ENCODE measurements at places on chromosomes 7 and 10. TPM values are rescaled to one million over a fixed set of nuclear protein-coding genes. Genes with fewer than 3 reads are reported as not detected.

GRCh38 chr10:132458071-132458585 lies 61.1 kb downstream of the PWWP2B start:
- DNase-seq: no peak

DNA sequence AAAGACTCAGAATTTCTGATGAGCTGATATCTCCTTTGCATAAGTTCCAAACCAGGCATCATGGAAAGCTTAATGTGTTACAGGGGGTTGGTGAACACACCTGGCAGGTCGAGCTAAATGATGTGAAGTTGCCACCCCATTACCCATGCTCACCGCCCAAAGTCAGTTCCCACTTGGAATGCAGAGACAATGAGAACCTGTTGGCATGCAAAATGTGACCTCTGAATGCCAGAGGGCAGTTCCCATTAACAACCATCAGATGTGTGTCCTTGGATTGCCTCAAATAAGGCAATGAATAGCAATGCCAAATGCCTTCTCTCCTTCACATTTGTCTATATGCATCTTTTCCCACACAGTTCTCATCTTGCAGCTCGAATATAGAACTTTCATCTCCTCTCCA lies 190.7 kb downstream of the CDCA7L start:
- DNase-seq: no peak

GRCh38 chr7:29149036-29149435 lies 2.7 kb upstream of the CPVL start:
- DNase-seq: no peak

- DNase-seq: no peak
Measured at GRCh38 chr7:26197153-26198115, 3.1 kb downstream of the HNRNPA2B1 start.

DNA sequence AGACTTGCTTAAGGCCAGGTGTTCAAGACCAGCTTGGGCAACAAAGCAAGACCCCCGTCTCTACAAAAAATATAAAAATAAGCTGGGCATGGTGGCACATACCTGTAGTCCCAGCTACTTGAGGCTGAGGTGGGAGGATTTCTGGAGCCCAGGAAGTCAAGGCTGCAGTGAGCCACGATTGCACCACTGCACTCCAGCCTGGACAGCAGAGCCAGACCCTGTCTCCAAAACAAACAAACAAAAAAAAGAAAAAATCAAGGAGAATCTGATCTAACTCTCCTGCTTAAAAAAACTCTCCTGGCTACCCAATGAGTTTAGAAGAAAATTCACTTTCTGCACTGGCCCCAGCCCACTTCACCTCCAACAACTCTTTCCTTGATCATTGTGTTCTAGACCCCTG lies 1.9 kb upstream of the KPNA7 start:
- DNase-seq: peak; percentile 13

GRCh38 chr7:37957221-37957970 lies 37.0 kb downstream of the EPDR1 start:
- DNase-seq: peak; percentile 54

GRCh38 chr7:107609811-107610261 lies 29.8 kb downstream of the BCAP29 start:
- peak; percentile 50 for DNase-seq

DNA sequence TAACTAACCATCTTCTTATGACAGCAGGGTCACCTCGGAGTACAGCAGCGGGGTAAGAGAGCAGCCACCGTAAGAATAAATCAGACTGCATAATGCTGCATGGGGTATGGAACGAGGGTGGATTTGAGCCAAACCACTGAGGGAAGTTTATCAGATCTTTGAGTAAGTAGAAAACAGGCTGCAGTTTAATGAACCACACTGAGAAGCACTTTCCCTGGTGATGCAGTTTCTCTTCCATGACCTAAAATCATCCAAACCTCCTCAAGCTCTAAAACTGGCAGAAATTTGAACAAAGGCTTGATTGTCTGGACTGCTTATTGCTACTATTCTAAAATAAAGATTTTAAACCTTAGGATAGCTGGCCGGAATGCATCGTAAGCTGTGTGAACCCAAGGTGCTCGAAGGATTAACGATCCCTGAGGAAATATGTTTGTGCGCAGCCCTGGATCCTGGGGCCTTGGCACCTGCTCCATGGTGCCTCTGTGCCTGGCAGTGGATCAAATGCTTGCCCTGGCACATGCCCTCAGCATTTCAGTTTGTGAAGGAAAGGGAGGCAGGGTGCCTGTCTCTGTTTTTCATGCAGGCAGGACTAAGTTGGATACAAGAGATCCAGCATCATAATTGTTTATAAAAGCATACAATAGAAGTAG lies 322.7 kb downstream of the LHFPL3 start:
- no peak for DNase-seq

- DNase-seq: no peak
Measured at GRCh38 chr7:97116308-97116707, 1.2 kb upstream of the SDHAF3 start.

DNA sequence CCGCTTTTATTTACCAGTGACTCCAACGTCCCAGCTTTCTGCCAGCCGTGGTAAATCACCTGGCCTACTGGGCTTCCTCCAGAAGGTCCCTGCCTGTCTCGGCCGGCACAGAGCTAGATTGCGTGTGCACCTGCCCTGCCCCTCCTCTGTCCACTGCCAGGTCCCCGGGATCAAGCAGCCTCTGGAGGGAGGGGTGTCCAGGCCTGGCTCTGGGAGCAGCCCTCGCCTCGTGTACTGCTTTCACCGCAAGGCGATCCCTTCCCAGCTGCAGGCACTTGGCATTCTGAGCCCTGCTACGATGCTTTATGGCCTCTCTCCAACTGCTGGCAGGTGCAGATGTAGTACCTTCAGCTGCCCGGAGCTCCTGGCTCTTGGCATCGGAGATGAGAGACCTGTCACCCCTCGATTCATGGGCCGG lies 7.4 kb downstream of the SLC29A3 start:
- no peak for DNase-seq

GRCh38 chr7:27168265-27168947 lies 3.1 kb upstream of the HOXA9 start:
- DNase-seq: no peak

- DNase-seq: no peak
Measured at GRCh38 chr7:3378390-3379150, 77.5 kb downstream of the SDK1 start.

DNA sequence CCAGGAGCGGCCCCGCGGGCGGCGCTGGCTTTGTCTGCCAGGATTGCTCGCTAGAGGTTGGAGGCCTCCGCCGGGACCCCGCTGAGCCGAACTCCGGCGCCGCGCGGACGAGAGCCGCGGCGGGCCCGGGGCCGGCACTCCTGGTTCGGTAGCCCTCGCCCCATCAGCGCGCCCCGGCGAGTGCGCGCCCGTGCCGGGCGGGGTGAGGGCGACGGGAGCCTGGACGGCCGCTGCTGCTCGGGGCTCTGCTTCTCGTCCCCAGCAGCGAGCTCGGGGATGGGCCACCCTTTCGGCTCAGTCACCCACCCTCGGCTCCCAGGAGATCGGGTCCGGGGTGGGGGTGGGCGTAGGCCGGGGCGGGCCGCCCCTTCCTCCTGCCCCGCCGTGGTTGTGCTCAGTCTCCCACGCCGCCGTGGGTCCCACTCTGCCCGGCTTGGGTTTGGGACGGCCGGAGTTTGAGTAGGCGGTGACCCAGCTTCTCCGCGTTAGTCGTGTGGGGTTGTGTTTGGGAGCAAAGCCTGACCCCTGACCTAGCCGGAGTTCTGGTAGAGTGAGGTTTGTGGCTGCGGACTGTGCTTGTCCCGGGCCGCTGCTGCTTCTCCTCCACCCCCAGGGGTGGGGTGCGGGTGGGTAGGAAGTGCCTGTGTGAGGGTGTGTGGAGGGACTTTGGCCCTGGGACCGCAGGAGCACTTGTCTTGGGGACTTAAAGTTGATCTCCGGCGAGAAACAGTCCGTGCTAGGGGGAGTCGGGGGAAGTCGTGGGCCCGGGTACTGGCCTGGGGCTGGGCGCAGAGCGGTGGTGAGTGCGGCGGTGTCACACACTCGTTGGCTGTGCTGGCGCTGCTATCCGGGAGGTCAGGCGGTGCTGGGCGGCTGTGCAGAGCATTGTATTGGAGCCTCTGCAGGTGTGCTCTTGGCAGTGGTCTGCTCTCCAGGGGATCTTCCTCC lies 677 bp downstream of the TSPAN14 start:
- DNase-seq: peak; percentile 28

DNA sequence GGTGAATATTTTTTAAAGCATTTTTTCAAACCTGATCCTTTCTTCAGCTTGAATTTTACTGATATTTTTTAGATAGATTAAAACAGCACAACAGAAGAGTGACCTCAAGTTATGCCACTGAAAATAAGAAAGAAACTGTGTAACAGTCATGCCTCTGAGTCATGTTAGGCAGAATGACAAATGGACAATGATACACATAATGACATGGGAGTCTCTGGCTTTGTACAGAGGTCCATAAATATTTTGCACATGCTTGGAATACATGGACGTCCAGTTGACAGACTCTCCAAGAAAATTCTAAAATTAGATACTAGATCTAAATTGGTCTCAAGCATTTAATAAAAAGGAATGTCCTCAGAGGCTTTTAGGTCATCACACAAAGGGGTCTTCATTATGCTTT lies 21.9 kb upstream of the SEMA3A start:
- DNase-seq: peak; percentile 12

Gene PKD2L1
- total RNA-seq: not detected

Gene ORC5
- 19.5 TPM for total RNA-seq

Gene PRKCQ
- total RNA-seq: 0.08 TPM
